EL (cell line): ENCODE measurements at places on chromosomes 1 and 21.

- no peak for DNase-seq
Observed at GRCh38 chr21:31514598-31514997, 144.9 kb upstream of the SOD1 start.

DNA sequence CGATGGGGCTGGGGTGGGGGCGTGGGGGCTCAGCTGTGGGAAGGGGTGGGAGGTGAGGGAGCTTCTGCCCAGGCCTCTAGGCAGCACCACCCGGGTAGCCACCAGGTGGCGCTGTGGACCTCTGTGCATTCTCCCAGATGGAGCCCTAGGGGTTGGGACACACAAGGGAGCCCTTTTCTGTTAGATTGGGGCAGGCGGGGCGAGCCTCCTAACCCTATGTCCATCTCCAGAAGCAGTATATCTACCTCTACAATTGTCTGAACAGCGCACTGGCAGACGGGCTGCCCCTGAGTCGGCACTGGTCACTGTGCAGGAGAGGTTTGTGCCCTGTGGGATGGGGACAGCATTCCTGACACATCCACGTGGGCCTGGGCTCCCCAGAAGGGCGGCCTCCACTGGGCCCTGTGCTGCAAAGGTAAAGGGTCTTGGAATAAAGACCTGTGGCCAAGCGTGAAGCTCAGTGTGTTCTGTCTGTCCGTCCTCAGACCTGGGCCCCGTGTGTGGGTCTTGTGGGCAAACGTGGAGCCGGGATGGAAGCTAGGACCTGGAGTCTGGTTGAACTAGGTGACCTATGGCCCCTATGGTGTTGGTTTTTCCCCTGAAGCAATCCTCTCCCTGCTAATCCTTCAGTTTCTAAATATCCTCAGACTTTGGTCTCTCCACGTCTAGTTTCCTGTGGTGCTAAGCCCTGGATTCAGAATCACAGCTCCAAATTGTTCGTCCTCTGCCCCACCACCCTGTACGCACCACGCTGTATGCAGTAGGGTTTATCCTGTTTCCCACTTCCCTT lies 4.4 kb upstream of the LGR6 start:
- peak; percentile 65 for DNase-seq

GRCh38 chr1:78840453-78841271 lies 165.9 kb downstream of the ADGRL4 start:
- peak; percentile 78 for DNase-seq

DNA sequence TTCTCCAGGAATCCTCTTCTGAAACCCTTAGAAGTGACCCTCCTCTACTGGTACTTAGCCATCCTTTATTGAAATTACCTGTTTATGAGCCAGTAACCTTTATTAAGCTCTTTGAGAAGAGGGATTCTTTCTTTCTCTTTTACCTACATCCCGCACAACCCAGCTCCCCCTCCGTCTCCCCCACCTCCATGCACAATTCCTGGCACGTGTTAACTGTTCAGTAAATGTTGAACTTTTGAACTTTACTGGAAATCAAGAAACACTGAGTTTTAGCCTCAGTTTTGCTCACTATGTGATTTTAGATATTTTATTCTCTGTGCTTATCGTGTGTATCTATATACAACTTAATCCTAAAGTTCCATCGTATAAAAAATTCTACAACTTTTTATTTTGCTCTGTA lies 1.8 kb downstream of the TMED5 start:
- DNase-seq, result peak; percentile 16
